ENCODE measurements at places on chromosomes 1 and 21. TPM values are rescaled to one million over a fixed set of nuclear protein-coding genes. Genes with fewer than 3 reads are reported as not detected.
A peak's percentile ranks its signal among the peaks of the same experiment; 100 is the strongest.

- DNase-seq, result no peak
Measured at GRCh38 chr1:197909384-197909783, 7.0 kb downstream of the C1orf53 start.

Gene CD101
- 3.6 TPM for total RNA-seq

- DNase-seq, result peak; percentile 82
Measured at GRCh38 chr1:26275580-26276431, 4.1 kb upstream of the SH3BGRL3 start.

- DNase-seq, result no peak
Measured at GRCh38 chr1:227844320-227845146, 29.1 kb downstream of the PRSS38 start.

DNA sequence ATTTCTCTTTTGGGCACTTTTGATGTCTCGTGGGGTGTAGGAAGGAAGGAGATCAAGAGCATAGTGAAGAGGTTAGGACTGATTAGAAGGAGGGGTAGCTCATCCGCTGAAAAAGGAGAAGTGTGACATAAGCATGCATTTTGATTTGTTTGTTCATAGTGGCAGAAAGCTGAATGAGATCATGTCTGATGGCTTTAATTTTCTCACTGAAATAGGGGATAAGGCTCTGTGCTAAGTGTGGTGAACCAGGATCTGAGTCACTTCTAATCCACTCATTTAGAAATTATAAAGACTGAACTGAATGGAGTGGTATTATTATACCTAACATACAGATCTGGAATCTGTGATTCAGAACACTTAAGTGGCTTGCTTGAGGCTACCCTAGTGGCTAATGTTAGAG is 344.5 kb downstream of the PDE4B start:
- no peak for DNase-seq

DNA sequence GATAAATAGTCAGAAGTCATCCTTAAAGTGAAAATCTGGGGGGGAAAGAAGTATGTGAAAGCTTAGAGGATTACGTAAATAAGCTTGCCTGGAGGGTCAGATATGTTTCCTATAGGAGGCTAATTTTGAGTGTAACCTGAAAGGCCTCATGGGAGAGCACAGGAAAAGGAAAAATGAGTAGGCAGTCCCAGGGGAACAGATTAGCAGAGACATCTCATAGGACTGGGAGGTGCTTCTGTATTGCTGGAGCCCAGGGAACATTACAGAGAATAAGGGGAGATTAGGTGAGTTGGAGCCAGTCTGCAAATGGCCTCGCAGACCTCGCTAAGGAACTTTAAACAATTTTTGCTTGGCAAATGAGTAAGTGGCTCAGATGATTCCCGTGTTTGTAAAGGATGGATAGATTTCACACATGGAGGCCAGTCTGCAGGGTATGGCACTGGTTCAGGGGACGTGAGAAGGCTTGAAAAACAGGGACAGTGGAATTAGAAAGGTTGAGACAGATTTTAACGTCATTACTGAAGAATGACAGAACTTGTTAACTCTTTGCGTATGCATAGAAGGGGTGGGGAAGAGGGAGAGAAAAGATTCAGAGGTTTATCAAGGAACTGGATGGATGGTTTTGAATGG is 149.1 kb downstream of the GREM2 start:
- no peak for DNase-seq

DNA sequence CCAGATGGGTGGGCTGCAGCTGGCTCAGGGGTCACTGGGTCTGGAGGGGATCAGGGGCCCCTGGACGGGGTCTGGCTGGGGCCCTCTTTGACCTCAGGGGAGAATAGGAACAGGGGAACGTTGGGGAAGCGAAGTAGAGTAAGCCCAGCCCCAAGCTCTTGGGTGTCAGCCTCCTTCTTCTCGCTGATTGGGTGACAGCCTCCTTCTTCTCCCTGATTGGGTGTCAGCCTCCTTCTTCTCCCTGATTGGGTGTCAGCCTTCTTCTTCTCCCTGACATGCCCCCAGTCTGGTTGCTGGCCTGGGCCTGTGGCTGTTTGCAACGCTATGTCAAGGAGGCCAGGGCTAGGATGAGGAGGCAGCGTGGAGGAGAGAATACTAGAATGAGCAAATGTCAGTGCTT is 76.7 kb upstream of the CASZ1 start:
- DNase-seq, result no peak

GRCh38 chr1:20948101-20948500 is 161.0 kb upstream of the HP1BP3 start:
- no peak for DNase-seq

Gene PPIAL4G
- 0.45 TPM for total RNA-seq

DNA sequence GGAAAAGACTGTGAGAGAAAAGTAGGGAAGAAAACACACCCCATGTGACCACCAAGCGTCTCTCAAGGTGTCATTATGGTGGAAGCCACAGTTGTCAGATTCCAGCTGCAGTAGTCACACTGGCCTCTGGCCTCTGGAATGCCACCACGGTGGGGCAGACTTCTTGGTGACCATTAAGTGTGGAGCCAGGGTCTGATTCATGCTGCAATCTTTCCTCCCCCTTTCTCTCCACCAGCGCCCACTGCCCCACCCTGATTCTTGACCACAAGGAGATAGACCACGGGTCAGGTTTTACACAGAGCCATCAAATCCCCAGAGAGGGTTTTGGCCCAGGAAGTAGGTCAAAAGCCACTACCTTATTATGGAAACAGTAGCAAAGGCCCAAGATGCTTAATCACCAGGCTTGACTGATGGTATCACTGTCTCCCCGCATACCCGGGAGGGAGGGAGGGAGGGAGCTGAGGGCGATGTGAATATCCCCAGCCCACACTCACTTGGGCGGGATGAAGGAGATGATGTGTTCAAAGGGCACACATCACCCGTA is 52.7 kb upstream of the GRHL3 start:
- DNase-seq, result no peak

DNA sequence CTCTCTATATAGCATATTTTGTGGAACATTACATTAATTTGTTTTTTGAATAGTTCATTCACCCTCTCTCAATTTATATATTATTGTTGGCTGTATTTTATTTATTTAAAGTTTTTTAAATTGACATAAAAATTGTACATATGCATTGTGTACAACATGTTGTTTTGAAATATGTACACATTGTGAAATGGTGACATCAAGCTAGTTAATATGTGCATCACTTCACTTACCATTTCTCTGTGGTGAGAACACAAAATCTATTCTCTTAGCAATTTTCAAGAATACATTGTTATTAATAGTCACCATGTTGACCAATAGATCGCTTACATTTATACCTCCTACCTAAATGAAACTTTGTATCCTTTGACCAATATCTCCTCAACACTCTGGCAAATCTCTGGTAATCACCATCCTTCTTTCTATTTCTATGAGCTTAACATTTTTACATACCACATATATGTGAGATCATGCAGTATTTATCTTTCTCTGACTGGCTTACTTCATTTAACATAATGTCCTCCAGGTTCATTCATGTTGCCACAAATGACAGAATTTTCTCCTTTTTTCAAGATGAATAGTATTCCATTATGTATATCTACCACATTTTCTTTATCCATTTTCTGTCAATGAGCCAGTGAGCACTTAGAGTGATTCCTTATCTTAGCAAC is 180.9 kb upstream of the DEPDC1 start:
- DNase-seq, result no peak

GRCh38 chr1:9822897-9823692 is 670 bp downstream of the CLSTN1 start:
- DNase-seq, result peak; percentile 42

DNA sequence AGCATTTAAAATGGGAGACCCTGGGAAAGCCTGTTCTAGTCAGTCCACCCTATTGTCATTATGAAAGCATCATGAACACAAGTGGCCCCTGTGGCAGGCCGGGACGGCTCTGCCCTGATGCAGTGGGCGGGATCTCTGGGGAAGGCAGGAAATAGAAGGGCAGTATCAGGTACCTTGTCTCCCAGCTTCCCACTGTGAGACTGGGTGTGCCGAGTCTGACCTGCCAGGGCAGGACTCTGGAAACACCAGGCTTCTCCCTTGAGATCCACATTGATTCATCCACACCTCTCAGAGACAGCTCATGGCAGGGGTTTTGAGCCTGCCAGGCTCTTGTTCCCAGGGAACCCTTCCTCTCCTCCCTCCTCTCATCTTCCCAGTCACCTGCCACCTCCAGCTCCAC is 24.5 kb upstream of the GNPAT start:
- no peak for DNase-seq

Gene BPNT1
- 20.6 TPM for total RNA-seq

GRCh38 chr1:156081180-156081916 is 917 bp downstream of the MEX3A start:
- no peak for DNase-seq

GRCh38 chr1:3691421-3692204 is 39.3 kb downstream of the TP73 start:
- DNase-seq, result no peak

Gene EPHA2
- total RNA-seq, result not detected

DNA sequence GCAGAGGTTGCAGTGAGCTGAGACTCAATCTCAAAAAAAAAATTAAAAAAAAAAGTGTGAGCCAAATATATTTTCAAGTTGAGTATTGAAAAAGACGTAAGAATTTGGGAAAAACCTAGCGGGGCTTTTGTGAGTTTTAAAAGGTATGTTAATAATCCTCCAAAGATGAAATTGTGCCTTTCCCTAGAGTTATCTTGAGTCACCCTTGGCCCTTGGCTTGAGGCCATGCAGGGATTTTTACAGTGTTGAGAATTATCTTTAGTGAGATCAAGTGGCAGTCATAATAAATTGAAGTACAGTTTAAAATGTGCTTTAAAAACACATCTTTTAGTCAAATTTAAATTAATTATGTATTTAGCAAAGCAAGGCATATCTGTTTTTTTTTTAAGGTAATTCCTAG is 32.7 kb downstream of the PPP2R5A start:
- no peak for DNase-seq

- DNase-seq, result no peak
Measured at GRCh38 chr1:161915978-161916377, 107.7 kb downstream of the OLFML2B start.

GRCh38 chr1:206457408-206458120 is 12.7 kb upstream of the IKBKE start:
- DNase-seq, result peak; percentile 37

DNA sequence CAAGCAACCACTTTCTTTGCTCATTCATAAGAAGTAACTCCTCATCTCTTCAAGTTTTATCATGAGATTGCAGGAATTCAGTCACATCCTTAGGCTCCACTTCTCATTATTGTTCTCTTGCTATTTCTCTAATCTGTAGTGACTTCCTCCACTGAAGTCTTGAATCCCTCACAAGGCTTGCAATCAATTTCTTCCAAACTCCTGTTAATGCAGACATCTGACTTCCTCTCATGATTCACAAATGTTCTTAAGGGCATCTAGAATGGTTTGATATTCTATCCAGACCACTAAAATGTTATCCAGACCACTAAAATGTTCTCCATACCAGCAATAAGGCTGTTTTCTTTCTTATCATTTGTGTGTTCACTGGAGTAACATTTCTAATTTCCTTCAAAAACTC is 528.1 kb downstream of the DPYD start:
- no peak for DNase-seq

Gene PCBP3
- 3.9 TPM for total RNA-seq

DNA sequence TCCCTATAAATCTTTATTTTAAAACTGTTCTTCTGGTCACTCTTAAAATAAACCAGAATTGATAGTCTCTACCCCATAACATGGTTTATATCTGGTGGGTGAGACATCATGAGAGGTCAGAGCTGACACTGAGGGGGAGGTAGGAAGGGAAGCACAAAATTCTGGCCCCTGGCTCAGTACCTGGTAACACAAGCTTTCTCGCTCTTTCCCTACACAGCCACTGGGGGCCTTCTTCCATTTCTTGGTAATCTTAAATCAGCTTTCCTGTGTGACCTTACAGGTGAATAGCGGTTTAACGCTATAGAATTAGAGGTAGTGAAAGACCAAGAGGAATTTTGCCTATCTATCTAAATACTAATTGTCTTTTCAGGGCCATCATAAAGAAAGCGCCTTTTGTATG is 5.4 kb downstream of the CRNN start:
- no peak for DNase-seq

- no peak for DNase-seq
Measured at GRCh38 chr1:151581451-151581850, 30.4 kb upstream of the SNX27 start.

DNA sequence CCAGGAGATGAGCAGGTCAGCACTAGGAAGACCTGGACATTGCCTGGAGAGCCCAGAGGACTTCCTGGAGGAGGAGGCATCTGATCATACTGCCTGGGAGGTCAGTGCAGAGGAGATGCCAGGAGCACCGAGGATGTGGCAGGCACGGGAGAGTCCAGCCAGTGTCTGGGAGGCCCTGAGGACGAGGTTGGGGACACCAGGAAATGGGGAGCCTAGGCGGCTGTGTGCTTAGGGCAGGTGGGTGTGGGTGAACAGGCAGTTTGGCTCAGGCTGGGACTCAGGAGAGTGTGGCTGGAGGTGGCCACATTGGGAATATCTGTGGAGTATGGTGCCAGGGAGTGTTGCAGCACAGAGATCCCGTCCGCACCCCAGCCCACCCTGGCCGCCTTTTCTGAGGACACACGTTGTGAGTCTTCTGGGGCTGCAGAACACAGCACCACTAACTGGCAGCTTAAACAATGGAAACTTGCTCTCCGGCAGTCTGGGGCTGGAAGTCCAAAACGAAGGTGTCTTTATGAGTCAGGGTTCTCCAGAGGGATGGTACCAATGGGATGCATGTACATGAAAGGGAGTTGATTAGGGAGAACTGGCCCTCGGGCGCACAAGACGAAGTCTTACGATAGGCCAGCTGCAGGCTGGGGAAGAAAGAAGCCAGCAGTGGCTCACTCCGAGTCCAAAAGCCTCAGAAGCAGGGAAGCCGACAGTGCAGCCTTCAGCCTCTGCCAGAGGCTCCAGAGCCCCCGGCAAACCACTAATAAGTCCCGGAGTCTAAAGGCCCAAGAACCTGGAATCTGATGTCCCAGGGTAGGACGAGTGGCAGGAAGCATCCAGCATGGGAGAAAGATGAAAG is 58.0 kb downstream of the FAAP20 start:
- no peak for DNase-seq

DNA sequence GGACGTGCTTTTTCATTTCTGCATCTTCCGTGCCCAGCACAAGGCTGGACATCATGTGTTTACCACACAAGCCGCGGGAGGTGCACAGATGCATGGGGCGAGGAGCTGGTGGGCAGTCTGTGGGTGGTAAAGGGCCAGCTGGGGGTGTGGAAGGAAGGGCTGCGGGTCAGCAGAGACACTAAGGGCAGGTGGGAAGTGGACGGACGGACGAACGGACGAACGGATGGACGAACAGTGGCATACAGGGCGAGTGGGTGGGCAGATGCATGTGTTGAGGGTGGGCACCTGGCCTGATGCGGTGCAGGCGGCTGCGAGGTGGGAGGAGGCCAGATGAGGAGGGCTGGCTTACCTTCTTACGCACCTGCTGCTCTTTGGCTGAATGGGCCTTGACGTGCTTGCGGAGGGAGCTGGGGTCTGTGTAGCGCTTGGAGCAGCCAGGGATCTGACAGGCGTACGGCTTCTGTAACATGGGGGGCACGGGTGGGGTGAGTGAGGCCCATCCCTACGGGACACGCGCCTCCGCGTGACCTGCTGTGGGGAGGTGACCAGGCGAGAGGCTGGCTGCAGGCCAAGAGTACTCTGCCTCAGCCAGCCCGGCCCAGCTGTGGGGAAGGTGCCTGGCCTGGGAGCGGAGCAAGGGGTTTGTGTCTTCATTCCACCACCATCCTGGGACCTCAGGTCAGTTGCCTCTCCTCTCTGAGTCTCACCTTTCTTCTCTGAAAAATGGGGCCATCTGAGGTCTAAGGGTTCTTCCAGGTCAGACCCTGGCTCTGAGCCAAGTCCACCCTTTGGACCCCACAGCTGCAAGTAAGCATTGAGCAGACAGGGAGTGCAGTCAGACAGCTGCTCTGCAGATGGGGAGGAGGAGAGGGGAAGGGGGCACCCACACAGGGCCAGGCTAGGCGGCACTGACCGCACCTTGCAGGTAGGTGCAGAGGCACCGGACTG is 65.5 kb downstream of the DMRTB1 start:
- DNase-seq, result no peak

- DNase-seq, result no peak
Measured at GRCh38 chr1:181821701-181822100, 239.8 kb downstream of the ZNF648 start.

Measured in activated CD4-positive, alpha-beta memory T cell treated with anti-CD3 and anti-CD28 coated beads, Interleukin-2, amount 10 ng/mL, durations not matched to agents 7 days and 5 days (primary cell).